ENCODE measurements at places on chromosomes 3 and 15.

DNA sequence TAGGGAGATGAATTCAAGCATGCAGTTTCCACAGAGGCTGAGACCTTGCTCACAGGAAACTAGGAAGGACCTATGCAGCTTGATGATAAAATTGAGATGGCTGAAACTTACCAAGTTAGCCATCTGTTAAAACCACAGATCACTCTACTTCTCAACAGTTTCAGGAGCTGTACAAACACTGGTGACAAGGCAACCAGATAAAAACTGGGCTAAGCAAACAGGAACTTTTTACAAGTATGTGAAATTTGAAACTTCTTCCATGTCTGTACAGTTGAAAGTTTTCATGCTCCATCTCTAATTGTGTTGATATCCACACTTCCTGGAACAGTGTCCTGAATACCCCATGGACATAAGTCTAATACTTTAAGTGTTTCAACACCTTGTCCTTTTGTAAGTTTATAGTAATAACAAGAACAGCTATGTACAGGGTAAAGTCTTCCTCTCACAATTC is 78.2 kb downstream of the FAIM start:
- DNase-seq = no peak

DNA sequence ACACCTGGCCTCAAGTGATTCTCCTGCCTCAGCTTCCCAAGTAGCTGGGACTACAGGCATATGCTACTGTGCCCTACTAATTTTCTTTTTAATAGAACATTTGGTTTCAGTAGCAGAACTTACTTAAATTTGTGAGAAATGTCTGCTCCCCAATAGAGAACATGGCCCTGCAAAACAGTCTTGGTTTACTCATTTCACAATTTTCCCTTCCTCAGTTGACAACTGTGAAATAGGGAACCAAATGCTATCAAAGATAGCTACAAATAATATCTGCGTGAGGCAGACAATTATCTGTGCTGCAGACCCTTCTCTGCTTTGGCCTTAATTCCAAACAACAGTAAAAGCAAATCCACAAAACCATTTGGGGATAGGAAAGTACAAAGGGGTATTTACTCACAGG is 22.6 kb downstream of the METTL6 start:
- DNase-seq = no peak

DNA sequence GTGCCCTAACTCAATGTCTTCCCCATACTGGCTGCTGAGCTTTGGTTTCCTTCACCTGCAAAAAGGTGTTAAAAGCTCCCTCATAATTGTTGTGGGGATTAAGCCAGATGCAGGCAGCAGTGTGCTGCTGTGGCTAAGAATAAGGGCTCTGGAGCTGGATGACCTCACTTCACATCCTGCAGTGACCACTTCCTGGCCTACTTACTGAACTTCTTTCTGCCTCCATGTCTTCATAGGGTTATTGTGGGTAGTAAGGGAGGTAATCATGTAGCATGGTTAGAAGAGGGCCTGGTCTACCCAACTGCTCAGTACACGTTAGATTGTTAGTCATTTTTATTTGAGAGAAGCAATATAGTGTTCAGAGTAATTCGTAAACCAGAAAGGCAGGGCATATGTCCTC is 18.4 kb downstream of the GYG1 start:
- DNase-seq = no peak

DNA sequence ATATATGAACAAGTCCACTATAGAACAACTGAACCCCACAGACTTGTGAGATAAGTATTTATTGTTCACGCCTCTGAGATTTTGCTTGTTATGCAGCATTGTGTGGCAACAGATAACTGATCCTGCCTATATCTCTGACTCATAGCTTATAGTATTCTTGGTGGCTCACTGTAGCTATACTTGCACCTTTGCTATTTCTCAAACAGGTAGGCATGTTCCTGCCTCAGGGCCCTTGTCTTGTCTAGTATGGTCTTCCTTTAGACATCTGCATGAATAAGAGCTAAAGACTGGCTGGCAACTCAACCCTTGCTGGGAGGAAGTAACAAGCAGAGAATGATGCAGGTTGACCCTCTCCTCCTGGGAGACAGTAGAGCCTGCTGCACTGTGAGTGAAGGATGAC is 256.1 kb downstream of the CHST2 start:
- DNase-seq = no peak

DNA sequence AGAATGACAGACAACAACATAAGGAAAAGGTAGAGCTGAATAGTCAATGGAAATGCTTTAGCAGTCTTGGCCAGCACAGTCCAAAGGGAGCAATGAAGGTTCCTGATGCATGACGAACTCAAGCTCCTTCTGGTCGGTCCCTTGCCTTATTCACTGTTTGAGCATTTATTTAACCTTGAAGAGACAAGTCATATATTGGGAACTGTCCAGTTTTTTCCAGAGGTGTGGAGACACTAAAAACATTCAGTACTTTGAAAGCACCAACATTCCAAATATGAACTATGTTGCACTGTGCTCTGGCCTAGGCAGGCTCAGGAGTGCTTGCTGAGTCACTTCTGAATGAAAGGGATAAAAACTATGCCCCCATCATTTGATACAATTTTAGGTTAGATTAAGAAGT is 384.8 kb downstream of the MECOM start:
- DNase-seq = no peak

DNA sequence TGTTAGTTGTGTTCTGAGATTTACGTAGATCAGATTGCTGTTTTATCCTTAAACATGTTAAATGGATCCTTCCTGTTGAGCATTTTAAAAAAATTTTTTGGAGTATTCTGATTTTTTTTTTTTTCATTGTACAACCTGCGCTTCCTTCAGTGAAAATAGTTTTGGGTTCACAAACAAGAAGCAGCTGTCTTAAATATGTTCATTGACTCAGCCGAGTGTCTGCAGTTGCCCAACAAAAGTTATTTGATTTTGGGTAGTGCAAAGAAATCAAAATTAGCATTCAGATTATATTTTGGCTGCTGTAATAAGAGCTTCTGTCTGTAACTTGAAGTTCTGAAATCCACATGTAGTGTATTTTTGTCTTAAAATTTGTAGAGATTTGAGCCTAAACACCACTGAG is 148.2 kb downstream of the BBX start:
- DNase-seq = no peak

- DNase-seq = no peak
Observed at GRCh38 chr15:58527573-58528187, 95.9 kb downstream of the LIPC start.

GRCh38 chr15:69665641-69666111 is 213.1 kb downstream of the RPLP1 start:
- no peak for DNase-seq

DNA sequence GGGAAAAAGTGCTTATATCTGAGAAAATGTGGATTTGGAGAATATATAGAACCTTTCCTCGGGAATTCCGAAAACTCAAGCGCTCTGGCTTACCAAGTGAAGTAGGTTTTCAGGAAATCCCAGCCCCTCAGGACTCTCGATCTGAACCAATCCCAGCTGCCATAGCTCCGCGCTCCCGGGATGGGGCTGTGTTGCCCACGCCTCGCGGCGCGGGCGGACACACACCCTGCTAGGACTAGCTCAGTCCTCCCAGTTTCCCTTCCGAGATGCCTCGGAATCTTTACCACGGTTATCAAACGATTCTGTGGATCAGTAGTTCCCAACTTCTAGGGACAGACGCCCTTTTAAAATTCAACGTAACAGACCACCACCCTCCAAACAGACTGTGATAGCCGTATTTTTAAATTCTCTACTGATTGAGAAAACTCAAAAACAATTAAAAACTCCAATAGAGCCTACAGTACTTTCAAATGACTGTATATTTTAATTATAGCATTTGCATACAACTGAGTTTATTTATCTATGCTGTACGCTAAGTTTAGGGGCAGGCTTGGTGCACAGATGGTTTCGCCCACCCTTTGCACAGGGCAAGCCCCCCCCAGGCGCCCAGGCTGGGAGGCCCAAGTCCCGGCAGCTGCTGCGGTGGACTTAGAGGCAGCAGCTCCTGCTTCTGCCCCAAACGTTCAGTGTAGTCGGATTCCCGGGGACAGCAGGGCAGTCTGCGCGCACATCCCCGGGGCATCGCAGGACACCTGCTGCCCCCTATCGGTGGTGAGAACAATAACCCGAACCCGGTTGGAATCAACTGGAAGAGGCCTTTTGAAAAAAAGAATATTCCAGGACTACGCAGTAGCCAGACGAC is 52.3 kb downstream of the CCDC54 start:
- DNase-seq = peak; percentile 34

GRCh38 chr3:86815880-86816279 is 175.1 kb downstream of the VGLL3 start:
- no peak for DNase-seq

GRCh38 chr3:198071602-198072287 is 111.7 kb downstream of the LMLN start:
- DNase-seq = peak; percentile 54

All from stimulated activated CD4-positive, alpha-beta T cell treated with anti-CD3 and anti-CD28 coated beads, Interleukin-1b, Interleukin-23, amount 100 ng/mL, for 4 hours (primary cell).